D341Med (cell line): ENCODE measurements at places on chromosomes 5 and 9.

- DNase-seq: no peak
These were observed 161.8 kb downstream of the ICE1 start for GRCh38 chr5:5584236-5584745.

DNA sequence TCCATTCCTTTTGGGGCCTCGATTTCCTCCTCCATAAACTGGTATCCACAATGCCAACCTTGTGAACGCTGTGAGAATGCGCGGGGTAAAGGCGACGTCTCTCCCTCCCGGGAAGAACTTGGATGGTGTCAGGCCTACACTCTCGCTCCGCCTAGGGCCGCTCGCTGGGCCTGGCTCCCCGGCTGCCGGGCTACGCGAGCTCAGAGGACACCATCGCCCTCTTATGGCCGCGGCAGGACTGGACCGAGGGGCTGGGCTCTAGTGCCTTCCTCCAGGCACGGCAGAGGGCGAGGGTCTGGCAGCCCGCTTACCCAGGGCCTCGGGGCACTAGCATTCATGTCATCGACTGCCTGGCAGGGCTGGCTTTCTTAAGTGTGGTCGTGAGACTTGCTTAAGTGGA, 1.3 kb upstream of the EXOSC2 start:
- no peak for DNase-seq

GRCh38 chr5:75337366-75338021, 474 bp downstream of the HMGCR start:
- peak; percentile 46 for DNase-seq

GRCh38 chr5:151150471-151151262, 6.9 kb downstream of the ANXA6 start:
- no peak for DNase-seq

- DNase-seq: no peak
These were observed 68.0 kb downstream of the DENND4C start for GRCh38 chr9:19298436-19299000.

- no peak for DNase-seq
These were observed 33.3 kb upstream of the FAT2 start for GRCh38 chr5:151624476-151624875.

- no peak for DNase-seq
These were observed 554.3 kb upstream of the CLINT1 start for GRCh38 chr5:158413122-158413680.

GRCh38 chr9:108612513-108612912, 243.3 kb downstream of the ACTL7B start:
- no peak for DNase-seq

GRCh38 chr9:129075996-129076639, 4.8 kb upstream of the DOLPP1 start:
- DNase-seq: no peak

DNA sequence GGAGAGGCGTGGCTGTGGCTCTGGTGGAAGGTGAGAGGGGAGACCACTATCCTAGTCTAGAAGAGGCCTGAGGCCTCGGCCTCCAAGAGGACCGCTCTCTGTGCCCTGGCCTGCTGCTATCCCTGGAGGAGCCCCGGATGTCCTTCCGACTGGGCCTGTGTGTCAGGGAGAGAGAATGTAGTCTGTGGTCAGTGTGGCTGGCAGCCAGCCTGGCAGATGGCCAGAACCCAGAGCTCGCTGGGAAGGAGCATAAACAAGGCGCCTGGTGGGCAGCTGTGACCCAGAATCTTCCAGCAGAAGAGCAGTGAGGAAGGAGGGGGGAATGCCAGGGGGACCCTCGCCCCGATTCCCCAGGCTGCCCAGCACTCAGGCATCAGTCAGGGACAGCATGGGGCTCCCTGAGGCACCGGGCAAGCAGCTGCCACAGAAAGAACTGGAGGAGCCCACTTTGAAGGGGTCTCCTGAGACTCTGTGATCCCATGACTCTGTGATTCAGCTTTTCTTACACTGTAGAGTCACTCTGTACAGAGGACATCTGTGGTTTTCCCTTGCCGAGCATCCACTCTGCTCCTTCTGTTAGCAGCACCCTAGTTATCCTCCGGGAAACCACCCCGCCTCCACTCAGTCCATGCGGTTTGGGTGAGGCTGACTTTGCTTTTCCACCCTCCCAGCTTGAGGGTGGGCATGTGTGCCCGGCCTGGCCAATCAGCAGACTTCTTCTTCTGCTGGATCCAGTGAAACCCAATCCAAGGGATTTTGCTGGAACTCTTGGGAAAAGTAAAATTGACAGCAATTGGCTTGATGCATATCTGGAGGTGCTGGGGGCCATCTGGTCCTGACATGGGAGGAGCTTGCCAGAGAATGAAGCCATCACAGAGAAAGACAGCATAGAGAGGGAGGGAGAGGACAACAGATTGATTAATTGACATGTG, 46.2 kb upstream of the PWWP2A start:
- DNase-seq: peak; percentile 84

DNA sequence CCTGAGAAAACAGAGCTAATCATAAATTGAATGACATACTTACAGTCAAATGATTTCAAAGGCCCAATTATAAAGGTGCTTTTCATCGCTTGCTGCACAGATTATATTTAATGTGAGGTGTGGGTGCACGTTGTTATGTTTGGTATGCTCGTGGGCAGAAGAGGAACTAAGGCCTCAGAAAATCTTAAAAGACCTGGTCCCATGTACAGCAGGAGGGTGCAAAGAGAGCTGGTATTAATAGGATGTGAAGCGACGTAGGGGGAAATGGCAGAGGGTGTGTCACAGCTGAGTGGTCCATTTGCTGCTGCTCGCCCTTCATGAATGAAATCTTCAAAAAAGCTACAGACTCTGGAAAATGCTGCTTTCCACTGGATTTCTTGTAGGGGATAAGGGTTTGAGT, 40.5 kb upstream of the IFNK start:
- no peak for DNase-seq

- no peak for DNase-seq
These were observed 109.8 kb downstream of the NR6A1 start for GRCh38 chr9:124661271-124661670.

DNA sequence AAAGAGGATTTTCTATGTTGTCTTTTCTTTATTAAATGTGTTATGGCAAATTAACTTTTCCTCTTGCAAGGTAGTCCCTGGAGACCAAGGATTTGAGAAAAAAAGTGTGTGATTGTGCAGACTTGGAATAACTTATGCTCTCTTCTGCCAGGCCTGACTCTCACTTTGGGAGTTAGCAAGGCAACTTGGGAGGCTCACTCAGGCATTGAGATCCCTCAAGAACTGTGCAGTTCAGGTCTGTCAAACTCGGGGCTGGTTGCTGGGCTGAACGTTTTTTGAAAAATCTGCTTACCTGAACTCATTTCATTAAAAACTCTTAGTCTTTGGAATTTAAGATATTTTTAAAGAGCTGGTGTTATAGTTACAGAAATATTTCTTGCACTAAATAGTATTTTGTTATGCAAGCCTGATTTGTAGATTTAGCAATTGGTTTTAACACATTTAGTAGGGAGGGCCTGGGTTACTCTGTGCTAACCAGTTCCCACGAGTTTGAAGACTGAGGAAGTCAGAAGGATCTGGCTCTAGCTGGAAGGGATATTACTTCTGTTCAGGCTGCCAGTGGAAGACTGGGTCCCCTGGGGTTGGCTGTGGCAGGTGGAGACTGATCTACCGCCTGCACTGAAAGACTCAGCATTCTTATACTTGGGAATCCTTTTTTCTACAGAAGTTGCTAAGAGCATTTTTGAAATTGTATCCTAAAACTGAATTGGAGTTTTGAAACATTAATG, 150.4 kb upstream of the PCSK5 start:
- peak; percentile 65 for DNase-seq

DNA sequence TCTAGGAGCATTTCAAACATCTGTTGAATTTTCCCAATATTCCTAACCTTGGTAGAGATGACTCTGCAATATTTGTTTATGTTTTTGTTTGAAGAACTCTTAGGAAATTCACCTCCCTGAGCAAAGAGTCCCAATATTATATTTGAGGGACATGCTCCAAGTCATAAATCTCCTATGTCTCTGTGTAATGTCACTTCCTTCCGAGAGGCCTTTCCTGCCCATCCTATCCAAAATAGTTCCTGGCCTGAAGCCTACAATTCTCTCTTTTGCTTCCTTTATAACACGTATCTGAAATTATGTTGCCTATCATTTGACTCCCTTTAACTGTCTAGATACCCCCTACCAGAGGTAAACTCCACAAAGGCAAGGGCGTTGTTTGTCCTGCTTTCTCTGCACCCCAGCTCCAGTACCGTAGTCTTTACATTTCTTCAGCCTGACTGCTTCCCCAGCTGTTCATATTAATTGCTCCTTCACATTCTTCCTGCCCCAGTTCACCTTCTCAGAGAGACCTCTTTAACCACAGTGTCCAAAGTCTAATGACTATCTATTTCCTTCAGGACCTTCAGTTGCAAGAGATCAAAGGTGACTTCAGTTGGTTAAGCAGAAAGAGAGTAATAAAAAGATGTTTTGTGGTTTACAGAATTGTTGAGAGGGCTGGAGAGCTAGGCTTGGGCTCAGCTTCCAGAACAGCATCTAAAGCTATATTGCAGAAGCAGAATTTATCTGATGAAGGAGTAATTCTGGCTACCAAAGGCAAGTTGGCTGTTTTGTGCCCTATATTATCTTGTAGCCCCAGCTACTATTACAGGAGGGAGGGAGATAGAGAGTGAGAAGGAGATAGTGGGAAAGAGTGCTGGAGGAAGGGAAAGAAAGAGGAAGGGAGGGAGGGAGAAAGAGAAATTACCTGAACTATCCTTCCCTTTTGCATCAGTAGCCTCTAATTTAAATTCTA, 109.3 kb upstream of the TMEM161B start:
- no peak for DNase-seq

DNA sequence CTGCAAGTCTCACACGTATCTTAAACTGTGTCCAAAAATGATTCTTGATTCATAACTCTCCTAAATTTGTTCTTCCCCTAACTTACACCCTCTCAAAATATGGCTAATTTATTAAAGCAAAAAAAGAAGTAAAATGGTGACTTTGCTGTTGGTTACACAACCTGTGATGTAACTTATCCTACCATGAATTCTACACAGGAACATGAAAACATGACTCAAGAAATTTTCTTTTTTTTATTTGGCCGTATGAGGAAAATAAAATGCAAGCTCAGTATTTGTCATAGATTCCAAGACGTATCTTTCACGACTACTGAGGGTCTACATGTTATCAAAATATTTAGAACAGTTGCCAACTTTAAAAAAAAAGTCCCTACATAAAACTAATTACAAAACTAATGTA, 9.2 kb downstream of the LIFR start:
- no peak for DNase-seq

- DNase-seq: no peak
These were observed 7.4 kb upstream of the COL5A1 start for GRCh38 chr9:134634176-134634575.

GRCh38 chr5:151580239-151580638, 10.9 kb downstream of the FAT2 start:
- no peak for DNase-seq

GRCh38 chr9:87607859-87608258, 110.2 kb downstream of the DAPK1 start:
- no peak for DNase-seq

DNA sequence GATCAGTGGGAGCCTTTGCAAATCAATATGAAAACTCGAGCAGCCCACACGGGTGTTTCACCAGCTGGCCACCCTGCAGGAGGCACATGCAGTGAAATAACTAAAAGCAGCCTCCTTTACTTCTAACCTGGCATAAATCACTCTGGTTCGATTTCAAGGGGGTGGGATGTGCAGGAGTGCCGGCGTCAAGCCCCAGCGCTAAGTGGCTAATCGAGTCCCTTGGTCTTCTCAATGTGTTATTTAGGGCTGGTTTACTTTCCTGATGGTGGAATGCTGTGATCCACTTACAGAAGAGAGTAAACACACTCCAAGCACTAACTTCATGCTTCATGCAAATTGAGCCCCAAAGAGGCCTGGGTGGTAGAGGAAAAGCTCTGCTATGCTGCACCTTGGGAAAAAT, 109.4 kb downstream of the TMEM174 start:
- DNase-seq: no peak
